ENCODE measurements at places on chromosomes 7 and 10.

GRCh38 chr7:138431517-138431916 lies 28.5 kb upstream of the TRIM24 start:
- DNase-seq: no peak

DNA sequence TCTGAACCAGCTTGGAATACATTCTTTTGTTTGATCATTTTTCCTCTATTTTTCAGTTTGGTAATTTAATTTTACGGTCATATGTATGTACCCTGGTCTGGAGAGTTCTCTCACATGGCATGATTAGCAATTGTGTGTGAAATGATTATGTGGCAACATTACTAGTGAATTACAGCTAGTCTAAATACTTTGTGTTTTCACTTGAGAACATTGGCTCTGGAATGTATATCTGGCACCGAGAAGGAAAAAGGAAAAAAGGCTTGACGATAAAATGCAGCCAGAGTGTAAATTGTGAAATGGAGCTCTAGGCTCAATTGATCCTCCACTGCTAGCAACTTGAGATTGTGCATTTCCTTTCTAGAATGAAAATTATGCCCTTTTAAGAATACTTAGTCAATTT lies 397.2 kb downstream of the EXOC4 start:
- DNase-seq: no peak

- no peak for DNase-seq
These were observed 348.8 kb downstream of the RNLS start for GRCh38 chr10:88234297-88234696.

DNA sequence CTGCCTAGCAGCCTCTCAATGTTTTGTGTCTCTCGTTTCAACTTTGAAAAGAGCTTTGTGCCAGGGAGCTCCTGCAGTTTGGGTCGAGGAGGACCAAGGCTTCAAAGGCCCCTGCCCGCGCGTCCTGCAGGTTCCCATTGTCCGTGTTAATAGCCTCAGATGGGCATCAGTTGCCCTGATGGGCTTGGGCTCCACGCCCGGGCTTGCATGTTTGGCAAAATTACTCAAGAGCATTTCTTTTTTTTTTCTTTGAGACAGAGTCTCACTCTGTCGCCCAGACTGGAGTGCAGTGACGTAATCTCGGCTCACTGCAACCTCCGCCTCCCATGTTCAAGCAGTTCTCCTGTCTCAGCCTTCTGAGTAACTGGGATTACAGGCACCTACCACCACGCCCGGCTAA lies 636.6 kb downstream of the SDK1 start:
- DNase-seq: no peak

DNA sequence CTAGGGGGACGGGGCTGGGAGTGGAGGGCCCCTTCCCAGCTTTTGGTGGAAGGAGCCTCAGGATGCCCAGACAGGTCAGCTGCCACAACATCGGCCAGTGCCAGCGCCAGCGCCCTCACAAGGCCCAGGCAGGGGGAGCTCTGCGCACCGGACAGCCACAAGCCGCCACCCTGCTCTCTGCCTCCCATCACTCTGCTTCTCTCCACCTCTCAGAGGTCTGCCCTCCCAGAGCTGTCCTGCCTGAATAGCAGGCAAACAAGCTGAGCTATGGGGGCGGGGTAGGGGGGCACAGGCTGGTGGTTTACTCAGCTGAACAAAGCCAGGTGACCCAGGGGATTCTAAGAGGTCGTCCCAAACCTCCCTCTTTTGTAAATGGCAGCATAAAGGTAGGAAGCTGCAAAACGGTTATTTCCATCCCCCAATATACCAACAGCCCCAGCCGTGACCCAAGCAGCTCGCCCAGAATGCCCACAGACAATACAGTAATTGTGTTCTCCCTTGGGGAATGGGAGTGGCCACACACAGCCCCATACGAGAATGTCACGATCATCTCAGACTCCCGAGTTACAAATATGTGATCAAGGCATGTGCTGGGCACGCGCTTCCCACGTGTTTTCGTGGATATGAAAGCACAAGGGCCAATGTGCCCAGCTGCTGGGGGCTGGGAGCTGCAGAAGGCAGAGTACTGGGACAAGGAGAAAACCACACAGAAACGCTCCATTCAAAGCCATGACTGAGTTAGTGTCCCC lies 19.7 kb downstream of the FAM53B start:
- no peak for DNase-seq

DNA sequence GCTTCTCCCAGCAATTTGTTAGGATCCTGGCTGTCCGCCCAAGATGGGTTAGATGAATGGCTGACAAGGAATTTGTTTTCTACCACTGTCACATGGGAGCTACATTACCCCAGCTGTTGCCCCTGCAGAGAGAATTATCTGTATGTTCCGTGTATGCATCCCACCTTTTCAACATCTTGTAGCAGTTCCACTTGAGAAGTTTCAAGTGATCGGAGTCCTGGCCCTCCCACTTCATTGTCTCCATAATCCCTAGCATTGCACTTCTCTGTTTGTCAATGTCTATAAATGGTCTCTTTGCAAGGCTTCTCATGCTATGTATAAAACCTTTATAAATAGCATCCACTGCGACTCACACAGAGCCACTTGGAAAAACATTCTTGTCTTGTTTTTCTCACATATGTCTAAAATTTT lies 972.5 kb downstream of the CNTNAP2 start:
- no peak for DNase-seq

GRCh38 chr10:18401416-18402195 lies 249.8 kb downstream of the NSUN6 start:
- DNase-seq: no peak

- DNase-seq: no peak
These were observed 2.6 kb downstream of the ZC3HAV1 start for GRCh38 chr7:139106959-139107358.

GRCh38 chr7:157550300-157551275 lies 213.8 kb downstream of the DNAJB6 start:
- DNase-seq: no peak

GRCh38 chr10:69817078-69817581 lies 15.4 kb downstream of the COL13A1 start:
- DNase-seq: no peak

GRCh38 chr7:148698007-148698396 lies 701 bp upstream of the CUL1 start:
- no peak for DNase-seq

DNA sequence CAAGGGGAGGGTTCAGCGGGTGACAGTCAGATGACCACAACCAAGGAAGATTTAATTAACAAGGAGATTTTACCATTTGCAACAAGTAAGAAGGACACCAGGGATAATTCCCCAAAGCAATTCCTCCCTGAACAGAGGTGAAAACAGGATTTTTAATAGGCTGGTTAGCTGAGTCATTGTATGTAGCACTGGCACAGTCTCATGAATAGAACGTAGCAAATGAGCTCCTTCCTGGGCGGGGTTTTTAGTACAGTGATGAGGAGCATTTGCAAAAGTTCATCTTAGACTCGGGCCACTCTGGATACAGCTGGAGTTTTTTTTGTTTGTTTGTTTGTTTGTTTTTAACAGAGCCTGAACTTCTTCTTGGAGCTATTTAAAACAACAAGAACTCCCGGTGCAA lies 39.0 kb downstream of the TAC1 start:
- DNase-seq: no peak

- no peak for DNase-seq
These were observed 72.2 kb downstream of the MCU start for GRCh38 chr10:72764151-72764550.

GRCh38 chr7:7918736-7919448 lies 49.7 kb upstream of the GLCCI1 start:
- DNase-seq: no peak

DNA sequence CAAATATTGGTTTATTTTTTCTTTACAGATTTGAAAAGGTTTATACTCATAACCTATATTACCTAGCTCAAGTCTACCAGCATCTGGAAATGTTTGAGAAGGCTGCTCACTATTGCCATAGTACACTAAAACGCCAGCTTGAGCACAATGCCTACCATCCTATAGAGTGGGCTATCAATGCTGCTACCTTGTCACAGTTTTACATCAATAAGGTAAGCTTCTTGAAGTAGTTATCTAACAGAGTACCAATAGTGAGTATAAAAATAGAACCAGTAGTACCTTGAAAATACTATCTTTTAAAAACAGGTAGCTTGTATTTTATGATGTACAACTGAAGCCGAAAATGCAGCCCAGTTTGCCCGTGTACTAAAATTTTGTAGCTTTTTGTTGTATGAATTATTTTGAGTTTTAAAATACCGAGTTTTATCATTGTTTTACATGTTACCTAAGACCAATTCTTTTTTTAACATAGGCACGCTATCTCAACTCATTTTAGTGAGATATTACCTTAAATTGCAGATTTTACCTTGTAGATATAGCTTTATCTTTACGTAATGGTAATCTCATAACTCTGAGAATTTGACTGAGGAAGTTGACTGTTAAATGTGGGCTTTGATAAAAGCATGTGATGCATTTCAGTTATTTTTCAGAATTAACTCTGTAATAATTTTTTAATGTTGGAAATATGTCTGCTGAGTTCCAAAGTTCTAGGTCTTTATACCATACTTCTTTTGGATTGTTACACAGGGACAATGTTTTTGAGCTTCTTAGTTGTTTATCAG lies 17.3 kb downstream of the KIFBP start:
- DNase-seq: no peak

GRCh38 chr10:88932539-88933256 lies 19.9 kb downstream of the ACTA2 start:
- DNase-seq: no peak

DNA sequence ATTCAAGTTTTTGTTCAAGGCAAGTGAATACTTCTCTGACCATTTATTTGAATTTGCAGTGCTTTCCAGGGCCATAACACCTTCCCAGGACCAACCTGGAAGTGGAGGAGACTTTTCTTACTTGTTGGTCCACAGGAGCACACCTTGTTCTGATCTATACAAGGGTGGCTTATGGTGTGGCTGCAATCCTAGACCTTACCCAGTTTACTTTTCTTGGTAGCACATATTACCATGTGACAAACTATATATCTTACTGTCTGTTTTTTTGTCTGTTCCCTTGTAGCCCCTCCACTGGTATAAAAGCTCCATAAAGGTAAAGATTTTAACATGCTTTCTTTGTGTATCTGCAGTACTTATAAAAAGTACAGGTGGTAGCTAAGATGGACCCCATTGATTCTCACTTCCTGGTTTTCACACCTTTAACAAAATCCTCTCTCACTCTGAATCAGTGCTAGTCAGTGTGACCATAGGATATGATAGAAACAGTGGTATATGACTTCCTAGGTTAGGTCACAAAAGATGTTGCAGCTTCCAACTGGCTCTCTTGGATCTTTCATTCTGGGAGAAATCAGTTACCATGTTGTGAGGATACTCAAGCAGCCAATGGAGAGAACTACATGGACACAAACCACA lies 5.6 kb upstream of the ASB4 start:
- DNase-seq: no peak

GRCh38 chr7:158602905-158603772 lies 15.5 kb upstream of the PTPRN2 start:
- DNase-seq: no peak

Data from brain pericyte (primary cell).